ENCODE measurements at places on chromosomes 11 and 22.

DNA sequence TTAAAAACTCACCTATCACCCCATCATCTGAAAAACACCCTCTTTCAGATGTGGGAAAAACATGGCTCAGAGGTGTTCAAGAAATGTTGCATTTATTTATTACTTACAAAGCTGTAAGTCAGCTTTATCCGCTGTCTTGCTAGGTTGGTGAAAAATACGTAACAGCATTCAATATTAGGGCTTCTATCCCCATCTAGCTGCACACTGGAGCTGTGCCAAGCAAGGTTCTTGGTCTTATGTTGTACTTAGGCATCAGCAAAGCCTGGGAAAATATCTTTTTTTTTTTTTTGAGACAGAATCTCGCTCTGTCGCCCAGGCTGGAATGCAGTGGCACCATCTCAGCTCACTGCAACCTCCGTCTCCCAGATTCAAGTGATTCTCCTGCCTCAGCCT, 7.5 kb downstream of the SERPING1 start:
- DNase-seq, result no peak

GRCh38 chr22:28268171-28268570, 349.1 kb upstream of the PITPNB start:
- DNase-seq, result no peak

DNA sequence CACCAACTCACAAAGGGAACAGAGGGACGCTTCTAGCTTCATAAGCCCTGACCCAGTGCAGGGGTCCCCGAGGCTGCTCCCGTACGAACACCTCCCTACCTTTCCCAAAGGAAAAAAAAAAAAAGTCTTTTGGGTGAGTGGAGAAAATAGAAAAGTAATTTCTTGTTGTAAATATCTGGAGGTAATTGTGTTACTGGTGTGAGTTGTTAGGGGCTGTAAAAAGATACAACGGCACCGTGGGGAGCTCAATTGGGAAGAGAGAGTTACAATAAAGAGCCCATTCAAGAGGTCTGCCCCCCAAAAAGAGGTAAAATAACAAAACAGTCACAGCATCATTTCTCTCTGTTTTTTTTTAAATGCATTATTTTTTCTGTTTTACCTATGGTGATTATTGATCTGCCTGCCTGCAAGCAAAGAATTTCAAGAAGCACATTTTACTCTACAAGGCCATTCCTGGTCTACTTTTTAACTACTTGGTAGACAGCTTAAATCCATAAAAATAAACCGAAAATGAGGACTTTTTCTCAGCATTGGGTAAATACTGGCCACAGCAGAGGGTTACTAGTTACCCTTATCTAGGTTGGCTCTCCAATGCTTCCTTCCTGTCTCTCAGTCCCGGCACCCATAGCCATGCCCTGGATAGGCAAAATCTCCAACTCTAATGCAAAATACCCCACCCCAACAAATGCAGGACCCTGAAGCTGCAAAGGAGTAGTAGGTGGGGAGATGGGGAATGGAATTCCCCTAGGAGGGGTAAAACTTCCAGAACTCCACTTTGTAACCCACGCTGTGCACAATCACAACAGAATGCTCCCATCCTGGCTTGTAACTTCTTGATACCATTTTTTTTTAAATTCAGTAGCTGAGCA, 3.1 kb downstream of the PAX6 start:
- no peak for DNase-seq

DNA sequence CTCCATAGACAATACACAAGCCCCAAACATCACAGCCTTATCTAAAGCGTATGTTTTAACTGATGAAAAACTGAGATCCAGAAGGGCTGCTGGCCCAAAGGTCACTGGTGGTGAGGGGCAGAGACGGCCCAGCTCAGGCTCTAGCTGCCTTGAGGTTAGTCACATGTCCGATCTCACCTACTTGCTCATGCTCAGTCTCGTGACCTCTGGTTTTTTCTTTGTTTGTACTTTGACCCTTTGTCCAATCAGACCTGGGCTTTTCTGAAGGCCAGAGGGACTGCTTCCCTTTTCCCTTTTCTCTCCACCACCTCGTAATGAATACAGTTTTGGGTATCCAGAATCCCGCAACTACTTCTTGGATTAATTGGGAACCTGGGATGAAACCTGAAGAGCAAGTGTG, 28.6 kb downstream of the MMP20 start:
- DNase-seq, result no peak

- no peak for DNase-seq
These were observed 1.7 kb downstream of the TRPT1 start for GRCh38 chr11:64224151-64224890.

DNA sequence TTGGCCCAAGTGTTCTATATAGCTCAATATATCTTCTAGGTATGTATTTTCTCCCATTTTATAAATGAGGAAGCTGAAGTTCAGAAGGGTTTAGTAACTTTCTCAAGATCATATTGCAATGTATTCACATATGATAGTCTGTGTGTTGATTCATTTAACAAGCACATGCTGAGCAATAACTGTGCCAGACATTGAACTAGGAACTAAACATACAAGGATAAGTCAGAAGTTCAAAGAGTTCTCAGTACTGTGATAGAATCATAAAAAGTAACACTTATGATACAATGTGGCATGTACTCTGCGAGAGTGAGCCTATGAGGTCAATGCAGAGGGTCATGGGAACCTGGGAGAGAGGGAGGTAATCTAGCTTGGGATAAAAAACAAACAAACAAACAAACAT, 1082.2 kb upstream of the TENM4 start:
- no peak for DNase-seq

GRCh38 chr11:94871491-94872185, 101.7 kb downstream of the CWC15 start:
- no peak for DNase-seq

- DNase-seq, result no peak
These were observed 220.4 kb upstream of the RAG2 start for GRCh38 chr11:36818410-36818809.

GRCh38 chr11:65898656-65899355, 1.4 kb downstream of the FOSL1 start:
- DNase-seq, result no peak

DNA sequence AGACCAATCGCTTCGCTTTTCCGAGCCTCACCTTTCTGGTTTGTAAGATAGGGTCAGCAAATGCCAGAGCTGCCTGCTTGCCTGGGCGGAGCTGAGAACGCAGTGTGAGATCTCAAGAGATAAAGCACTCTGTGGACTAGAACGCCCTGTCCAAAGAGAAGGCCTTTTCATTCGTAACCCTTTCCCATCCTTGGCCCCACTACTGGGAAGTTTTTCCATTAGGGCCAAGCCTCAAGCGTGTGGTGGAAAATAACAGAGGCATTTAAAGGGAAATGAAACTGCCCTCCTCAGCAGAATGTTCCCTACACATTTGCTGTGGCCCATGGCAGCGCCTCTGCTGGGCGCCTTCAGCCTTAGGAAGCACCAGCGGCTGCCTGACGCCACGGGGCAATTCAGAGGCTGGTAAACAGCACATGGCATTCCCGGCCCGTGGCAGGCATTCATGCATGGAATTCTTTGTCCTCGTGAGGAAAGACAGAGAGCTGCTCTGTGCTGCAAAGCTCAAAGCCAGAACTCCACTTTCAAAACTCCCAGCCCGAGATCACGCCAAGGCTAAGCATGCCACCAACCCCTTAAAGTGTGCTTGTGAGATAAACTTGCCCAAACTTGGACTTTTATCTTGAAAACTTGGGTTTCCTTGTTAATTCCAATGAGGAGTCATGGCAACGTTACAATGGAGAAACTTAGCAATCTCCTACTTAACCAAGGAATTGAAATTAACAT, 38.1 kb downstream of the AHNAK start:
- DNase-seq, result no peak

DNA sequence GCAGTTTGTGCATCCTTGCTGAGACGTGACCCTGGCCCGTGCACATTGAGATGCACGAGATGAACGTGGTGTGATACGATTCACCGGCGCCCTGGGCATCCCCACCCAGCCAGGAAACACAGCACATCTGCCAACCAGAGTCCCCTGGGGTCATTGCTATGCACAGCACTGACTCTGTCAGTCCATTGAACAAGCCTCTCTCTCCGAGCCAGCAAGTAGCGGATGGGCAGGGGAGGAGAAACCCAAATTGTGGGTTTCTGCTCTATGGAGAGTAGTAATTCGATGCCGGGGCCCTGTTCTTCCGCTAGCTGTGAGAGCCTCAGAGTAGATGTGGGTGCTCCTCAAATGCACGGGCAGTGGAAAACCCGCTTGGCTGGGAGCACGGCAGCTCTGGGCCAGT, 85.1 kb downstream of the ARHGAP8 start:
- DNase-seq, result no peak

DNA sequence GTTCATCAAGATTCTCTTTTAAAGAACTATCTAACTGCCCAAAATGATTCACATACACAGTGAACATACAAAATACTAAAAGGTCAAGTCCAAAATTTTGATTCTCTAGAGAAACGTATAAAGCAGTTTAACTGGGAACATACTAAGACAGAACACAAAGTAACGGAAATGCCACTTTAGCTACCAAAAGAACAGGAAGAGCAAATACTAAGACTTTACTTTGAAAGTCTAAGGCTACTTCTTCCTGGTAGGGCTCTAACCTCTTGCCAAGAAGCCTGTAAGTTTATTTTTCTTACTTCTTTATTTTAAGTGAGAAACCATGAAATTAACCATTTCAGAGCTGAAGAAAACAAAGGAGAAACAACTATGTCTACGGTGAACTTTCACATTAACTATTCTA, 6.2 kb downstream of the PICALM start:
- DNase-seq, result no peak

- DNase-seq, result no peak
These were observed 8.0 kb downstream of the PVALB start for GRCh38 chr22:36808721-36809344.

GRCh38 chr11:94151903-94152677, 23.4 kb downstream of the PANX1 start:
- peak; percentile 87 for DNase-seq

DNA sequence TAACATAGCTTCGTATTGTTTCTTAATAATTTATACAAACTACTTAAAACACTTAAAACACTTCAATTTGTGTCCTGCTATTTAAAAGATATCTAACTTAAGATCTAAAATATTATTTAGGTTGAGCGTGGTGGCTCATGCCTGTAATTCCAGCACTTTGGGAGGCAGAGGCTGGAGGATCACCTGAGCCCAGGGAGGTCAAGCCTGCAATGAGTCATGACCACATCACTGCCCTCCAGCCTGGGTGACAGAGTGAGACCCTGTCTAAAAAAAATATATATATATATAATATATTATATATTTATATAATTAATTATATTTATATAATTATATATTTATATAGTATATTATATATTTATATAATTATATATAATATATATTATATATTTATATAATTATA, 4.2 kb upstream of the CTR9 start:
- DNase-seq, result no peak

GRCh38 chr11:91773090-91773489, 451.5 kb upstream of the FAT3 start:
- no peak for DNase-seq

DNA sequence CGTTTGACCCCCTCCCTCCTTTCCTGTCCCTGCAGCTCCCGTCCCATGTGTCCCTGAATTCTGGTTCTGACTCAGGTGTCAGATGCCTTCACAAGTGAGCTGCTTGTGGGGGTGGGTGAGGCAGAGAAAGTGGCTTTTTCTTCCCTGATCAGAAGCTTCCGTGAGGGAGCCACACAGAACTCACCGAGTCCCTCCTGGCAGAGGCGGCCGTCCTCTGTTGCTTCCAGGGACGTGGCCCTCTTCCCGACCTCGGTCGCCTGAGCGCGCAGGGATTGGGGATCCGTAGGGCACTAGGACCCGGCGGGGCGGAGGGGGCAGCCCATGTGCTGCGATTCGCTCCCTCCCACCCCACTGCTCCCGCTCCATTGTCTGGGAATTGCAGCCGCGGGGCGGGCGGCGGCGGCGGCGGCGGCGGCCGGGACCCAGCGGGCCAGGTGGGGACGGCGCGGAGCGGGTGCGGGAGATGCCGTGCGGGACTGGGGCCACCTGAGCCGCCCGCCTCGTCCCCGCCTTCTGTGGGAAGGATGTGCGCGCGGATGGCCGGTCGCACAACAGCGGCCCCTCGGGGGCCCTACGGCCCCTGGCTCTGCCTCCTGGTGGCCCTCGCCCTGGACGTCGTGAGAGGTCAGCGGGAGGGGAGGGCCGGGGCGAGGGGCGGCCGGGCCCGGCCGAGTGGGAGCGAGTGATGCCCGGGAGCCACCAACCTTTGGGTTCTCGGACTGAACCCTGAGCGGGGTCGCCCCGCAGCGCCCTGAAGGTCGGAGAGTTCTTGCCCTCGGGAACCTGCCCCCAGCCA, at the start of gene TMEM132A:
Gene TMEM132A (plus strand): TSS at position 351 of the 796 bp plus-strand sequence. CDS start 174 bp downstream, at position 525.
- DNase-seq, result peak; percentile 88

DNA sequence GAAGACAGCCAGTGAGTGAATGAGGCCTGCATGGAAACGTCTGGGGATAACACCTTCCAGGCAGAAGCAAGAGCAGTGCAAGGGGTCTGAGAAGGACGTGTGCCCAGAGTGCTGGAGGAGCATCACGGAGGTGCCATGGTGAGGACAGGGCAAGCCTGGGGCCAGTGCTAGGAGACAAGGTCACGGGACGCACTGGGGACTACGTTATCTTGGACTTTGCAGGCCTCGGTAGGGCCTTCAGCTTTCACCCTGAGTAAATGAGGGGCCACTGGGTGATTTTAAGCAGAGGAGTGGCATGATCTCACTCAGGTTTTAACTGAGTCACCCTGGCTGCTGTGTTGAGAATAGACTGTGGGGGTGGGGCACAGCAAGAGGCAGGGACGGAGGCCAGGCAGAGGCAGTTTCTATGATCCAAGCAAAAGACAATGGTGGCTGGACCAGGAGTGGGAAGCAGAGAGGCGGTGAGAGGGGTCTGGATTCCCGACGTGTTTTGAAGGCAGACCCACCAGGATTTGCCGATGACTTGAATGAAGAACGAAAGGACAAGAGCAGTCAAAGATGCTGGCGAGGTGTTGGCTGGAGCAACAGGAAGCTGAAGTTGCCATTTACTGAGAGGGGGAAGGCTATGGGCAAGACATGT, 102.7 kb upstream of the PARVA start:
- DNase-seq, result no peak

- no peak for DNase-seq
These were observed 1.7 kb upstream of the JAM3 start for GRCh38 chr11:134066943-134067885.

DNA sequence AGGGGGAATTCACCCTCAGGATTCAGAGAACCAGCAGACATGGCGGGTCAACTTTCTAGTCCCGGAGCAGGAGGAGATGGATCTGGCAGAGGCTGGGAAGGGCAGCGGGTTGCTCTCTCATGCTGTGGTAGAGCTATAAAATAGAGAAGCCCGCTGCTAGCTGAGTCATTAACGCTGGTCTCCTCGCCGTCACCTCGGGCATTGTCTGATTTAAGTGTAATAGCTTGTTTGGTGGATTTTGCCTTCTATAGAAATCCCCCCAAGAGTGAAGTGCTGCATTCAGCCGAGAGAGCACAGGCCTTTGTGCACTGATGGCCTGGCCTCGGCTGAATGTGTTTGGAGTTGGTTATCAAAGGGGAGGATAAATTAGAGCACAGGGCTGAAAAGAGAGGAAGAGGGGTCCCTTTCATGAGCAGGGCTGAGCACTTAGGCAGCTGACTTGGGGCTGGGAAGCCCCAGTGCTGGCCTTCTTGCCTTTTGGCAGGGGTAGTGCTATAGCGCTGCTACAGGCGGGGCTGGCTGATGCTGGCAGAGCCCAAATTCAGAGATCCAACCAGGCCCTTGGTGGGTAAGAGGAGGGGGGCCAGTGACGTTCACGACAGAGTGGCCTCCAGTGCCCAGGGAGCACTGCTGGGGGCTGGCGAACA, 161.1 kb upstream of the CADM1 start:
- DNase-seq, result no peak

GRCh38 chr11:35372565-35373283, 46.6 kb downstream of the SLC1A2 start:
- no peak for DNase-seq

Data from HTR-8/SVneo (cell line).